CD4-positive, alpha-beta memory T cell (primary cell): ENCODE measurements at places on chromosomes 3 and 15. TPM values are rescaled to one million over a fixed set of nuclear protein-coding genes. Genes with fewer than 3 reads are reported as not detected.

DNA sequence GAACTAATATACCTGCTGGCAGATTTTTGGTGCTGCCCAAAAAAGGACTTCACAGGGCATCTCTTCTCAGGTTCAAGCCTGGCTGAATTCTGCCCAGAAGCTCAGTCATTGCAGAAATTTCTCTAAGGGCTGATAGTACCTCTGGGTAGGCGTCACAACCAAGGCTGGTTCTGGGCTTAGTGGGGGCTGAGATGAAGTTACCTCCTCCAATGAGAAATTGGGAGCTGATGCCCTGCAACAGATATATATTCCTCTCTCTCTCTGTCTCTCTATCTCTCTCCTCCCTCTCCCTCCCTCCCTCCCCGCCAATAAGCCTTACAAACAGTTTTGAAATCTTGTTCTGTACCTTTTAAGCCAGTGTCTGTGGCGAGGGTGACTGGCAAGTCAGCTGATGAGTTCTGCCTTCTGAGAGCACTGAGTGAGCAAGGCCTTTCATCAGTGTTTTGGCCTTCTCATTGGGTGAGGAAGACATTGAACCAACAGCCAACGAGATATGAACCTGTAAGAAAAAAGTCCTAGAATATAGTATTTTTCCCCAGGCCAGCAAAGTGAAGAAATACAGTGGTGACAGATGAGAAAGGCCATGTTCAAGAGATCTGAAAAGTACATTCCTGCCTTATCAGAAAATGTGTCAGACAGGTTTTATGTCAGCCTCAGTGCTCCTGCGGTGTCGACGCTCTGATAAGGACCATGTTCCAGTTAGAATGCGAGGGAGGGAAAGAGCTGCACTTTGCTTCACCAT is 45.5 kb downstream of the TMEM39A start:
- H3K27ac ChIP-seq, result no peak overlapping the region
- peaks cover 5% of the 10 kb centered on the region for H3K36me3 ChIP-seq
- DNase-seq, result no peak
- H3K4me3 ChIP-seq, result no peak overlapping the region
- no peaks in the 10 kb centered on the region for H3K4me1 ChIP-seq

DNA sequence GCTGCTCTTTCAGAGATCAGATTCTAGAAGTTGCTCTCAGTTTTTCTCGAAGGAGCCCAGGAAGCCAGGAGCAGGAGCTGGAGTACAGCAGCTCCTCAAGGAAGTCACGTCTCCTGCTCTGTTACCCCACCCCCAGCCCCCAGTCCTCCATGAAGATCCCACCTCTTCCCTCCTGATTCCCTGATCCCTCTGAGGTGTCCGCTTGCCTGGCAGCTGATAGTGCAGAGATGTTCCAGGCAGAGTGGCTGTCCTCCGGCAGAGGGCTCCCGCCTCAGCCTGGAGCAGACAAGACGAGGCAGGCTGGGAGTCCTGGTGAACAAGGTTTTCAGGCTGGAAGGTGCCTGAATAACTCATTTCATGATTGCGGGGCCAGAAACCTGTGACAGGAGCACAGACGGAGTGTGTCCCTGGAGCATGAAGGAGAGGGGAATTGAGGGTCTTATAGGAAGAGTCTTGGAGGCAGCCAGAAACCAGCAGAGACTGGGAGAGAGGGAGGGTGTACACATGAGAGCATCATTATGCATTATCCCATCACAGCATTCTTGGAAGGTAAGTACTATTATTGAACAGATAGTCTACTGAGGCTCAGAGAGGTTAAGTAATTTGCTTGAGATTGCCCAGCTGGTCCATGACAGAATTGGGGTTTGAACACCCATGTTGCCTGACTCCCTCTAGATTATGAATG is 1.2 kb downstream of the HRH1 start:
- DNase-seq, result no peak
- no peaks in the 10 kb centered on the region for H3K4me1 ChIP-seq
- H3K27me3 ChIP-seq, result peaks cover 26% of the 10 kb centered on the region
- no peaks in the 10 kb centered on the region for H3K36me3 ChIP-seq

DNA sequence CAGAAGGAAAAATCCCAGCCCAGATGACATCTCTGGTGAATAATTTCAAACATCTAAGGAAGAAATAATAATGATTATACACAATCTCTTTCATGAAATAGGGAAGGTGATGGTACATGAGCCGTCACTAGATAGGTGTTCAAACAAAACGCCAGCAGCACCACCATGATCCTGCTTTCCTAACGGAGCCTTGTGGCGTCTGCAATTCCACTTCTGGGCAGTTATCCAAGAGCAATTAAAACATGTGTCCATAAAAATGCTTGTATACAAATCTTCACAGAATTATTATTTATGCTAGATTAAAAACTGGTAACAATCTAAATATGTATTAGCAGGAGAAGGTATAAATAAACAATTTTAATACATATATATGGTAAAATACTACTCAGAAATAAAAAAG is 33.7 kb downstream of the RTP4 start:
- H3K4me1 ChIP-seq, result no peaks in the 10 kb centered on the region
- H3K4me3 ChIP-seq, result no peak overlapping the region
- no peak overlapping the region for H3K27ac ChIP-seq
- peaks cover 9% of the 10 kb centered on the region for H3K27me3 ChIP-seq

GRCh38 chr15:52421029-52421428 is 107.7 kb downstream of the MYO5A start:
- no peak for DNase-seq
- H3K27me3 ChIP-seq, result no peaks in the 10 kb centered on the region
- H3K27ac ChIP-seq, result no peak overlapping the region
- no peaks in the 10 kb centered on the region for H3K4me1 ChIP-seq
- peaks cover 4% of the 10 kb centered on the region for H3K36me3 ChIP-seq

DNA sequence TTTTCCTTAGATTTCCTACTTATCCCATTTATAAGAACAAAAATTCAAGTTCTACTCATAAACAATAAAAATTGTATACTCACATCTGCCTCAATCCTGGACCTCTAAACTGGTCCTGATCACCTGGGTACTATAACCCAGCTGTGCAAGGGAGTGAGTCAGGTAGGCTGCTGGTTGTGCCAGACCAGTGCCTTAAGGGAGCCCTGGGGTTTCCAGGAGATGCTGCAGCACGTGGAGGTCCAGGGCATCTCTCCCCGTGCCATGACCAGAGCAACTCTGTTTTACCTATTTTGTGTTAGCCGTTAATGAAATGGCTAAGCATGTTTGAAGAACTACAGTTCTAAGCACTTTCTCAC is 140.2 kb upstream of the TRIM42 start:
- H3K27ac ChIP-seq, result no peak overlapping the region
- H3K4me1 ChIP-seq, result no peaks in the 10 kb centered on the region
- no peaks in the 10 kb centered on the region for H3K27me3 ChIP-seq
- DNase-seq, result no peak

DNA sequence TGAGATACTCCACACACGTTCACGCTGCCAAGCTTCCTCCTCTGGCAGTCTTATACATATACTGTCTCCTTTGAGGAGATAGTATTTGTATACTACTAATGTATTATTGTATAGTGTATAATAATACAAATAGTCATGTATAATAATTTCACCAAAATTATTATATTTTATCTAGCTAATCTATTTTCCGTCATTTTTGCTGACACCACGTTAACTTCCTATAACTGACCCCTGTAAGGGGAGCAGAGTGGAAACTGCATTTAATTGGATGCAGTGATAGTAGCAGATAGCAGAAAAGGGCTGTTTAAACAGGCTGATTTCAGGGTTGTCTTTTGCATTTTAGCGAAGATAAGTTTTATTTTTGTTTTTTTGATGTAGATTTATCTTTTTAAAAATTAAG is 30.5 kb upstream of the TMEM42 start:
- no peak overlapping the region for H3K27ac ChIP-seq
- no peaks in the 10 kb centered on the region for H3K27me3 ChIP-seq
- no peak overlapping the region for H3K4me3 ChIP-seq
- H3K36me3 ChIP-seq, result no peaks in the 10 kb centered on the region
- DNase-seq, result no peak

CLDN18 gene
- not detected for total RNA-seq

DNA sequence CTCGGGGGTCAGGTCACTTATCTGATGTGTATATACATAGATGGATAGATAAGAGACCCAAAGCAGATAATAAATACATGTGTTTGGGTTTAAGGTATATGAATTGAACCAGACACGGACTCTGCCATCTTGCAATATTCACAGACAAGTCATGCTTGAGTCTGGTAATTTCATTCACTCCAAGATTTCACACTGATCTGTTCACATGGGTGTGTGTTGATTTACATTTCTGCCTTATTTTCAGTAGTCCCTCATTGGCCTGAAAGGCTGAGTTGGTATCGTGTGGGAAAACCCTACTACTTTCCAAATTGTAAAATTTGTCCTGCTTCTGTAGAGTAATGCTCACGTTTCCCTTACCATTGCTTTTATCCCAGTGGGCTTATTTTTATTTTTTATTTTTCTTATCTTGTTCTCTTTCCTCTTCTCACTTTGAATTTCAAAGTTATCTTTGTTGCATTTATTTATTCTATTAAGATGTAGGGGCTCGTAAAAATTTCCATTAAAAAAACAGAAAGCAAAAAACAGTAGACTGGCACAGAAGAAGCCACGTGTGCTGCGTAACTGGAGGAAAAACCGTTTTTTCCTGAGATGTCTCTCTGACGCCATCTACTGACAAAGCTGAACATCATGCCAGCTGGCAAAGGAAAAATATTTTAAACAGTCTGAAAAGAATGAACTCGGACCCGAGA is 10.8 kb upstream of the MFSD1 start:
- DNase-seq, result peak; percentile 51
- no peak overlapping the region for H3K4me3 ChIP-seq
- no peak overlapping the region for H3K27ac ChIP-seq
- no peaks in the 10 kb centered on the region for H3K27me3 ChIP-seq
- H3K4me1 ChIP-seq, result peaks cover 7% of the 10 kb centered on the region
- no peaks in the 10 kb centered on the region for H3K36me3 ChIP-seq

DNA sequence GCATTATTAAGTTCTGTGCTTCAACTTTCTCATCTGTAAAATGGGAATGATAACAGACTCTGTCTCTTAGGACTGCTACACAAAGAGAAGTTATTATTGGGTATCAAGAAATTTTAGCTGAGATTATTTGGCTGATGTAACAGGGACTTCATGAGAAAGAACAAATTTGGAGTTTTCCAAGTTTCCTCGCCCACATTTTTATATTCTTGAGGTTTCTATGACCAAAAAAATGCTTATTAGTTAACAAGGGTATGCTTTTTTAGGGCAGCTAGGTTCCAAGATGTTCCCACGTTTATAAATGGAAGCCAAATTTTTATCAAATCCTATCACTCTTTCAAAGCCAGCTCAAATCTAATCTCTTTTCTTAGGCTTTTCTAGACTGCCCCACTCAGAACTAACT is 50.6 kb upstream of the C3orf80 start:
- H3K36me3 ChIP-seq, result no peaks in the 10 kb centered on the region
- no peak overlapping the region for H3K4me3 ChIP-seq
- no peak for DNase-seq
- H3K4me1 ChIP-seq, result no peaks in the 10 kb centered on the region
- no peaks in the 10 kb centered on the region for H3K27me3 ChIP-seq
- H3K27ac ChIP-seq, result no peak overlapping the region

DNA sequence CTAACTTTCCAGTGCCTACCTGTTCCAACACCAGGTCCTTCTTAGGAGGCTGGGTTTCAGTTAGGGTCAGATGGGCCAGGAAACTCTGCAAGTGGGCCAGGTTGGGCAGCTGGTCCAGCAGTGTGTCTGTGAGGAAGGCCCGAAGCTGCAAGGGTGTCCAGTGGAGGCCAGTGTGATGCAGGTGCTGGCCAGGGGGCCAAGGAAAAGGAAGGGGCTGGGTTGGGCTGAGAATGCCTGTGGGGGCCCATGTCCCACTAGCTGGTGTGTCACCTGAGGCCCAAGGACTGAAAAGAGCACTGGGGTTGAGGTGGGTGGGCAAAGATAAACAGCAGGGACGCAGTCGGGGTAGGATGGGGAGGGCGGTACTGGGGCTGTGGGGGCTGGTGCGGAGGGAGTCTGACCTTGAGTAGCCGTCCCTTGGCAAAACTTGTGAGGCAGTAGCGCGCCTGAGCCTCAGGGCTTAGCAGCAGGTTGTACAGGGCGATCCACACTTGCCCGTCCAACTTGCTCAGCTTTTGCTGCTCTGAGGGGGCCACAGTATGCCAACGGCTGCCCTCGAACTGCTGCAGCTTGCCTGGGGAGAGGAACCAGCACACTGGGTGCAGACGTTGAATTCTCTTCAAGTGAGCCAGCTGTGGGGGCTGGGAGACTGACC is 1.5 kb upstream of the RASSF1 start:
- DNase-seq, result no peak
- H3K4me3 ChIP-seq, result no peak overlapping the region
- H3K4me1 ChIP-seq, result peaks cover 60% of the 10 kb centered on the region
- H3K36me3 ChIP-seq, result no peaks in the 10 kb centered on the region
- no peak overlapping the region for H3K27ac ChIP-seq

- peaks cover 21% of the 10 kb centered on the region for H3K27me3 ChIP-seq
- no peaks in the 10 kb centered on the region for H3K36me3 ChIP-seq
- no peak overlapping the region for H3K27ac ChIP-seq
These were observed 1.4 kb downstream of the IL17RD start for GRCh38 chr3:57163751-57164150.

DNA sequence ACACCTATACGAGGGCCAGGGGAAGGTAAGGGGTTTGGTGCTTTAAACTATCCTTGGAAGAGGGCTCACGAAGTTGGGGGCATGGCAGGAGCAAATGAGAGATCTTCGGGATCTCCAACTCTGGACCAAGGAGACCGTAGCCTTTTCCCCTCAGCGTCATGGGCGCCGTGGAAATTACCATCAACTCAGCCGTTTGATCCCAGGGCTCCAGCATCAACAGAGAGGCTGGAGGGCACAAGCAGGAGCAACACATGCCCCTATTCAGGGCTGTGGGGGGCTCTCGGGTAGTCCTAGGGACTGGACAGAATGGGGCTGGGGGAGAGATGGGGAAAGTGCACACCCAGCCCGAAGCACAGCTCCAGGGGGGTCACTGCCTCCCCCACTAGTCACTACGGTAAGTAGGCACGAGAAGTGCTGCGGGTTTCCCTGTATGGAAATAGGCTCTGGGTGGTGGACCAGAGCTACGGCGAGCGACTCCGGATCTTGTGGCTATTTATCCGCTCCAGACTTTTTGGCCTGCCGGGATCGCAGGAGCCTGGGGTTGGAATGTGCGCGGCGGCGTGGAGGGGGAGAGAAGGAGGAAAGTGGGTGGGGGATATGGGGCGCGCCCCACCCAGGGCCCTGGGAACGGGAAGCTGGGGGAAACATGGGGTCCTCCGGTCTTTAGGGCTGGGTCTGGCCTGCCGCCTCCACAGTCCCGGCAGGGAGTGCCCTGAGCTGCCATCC is 539 bp upstream of the LAMB2 start:
- no peak for DNase-seq
- no peaks in the 10 kb centered on the region for H3K27me3 ChIP-seq
- no peak overlapping the region for H3K27ac ChIP-seq
- no peaks in the 10 kb centered on the region for H3K36me3 ChIP-seq
- H3K4me3 ChIP-seq, result no peak overlapping the region

RASGRF1 gene
- total RNA-seq, result not detected

GRCh38 chr3:89685731-89686130 is 578.3 kb downstream of the EPHA3 start:
- H3K36me3 ChIP-seq, result no peaks in the 10 kb centered on the region
- H3K4me1 ChIP-seq, result no peaks in the 10 kb centered on the region

GRCh38 chr3:126085841-126086240 is 1.9 kb upstream of the SLC41A3 start:
- no peak overlapping the region for H3K27ac ChIP-seq
- no peak overlapping the region for H3K4me3 ChIP-seq
- no peaks in the 10 kb centered on the region for H3K27me3 ChIP-seq
- H3K36me3 ChIP-seq, result no peaks in the 10 kb centered on the region
- no peak for DNase-seq

- no peaks in the 10 kb centered on the region for H3K4me1 ChIP-seq
- DNase-seq, result no peak
- no peak overlapping the region for H3K4me3 ChIP-seq
- H3K36me3 ChIP-seq, result peaks cover 31% of the 10 kb centered on the region
- no peak overlapping the region for H3K27ac ChIP-seq
These were observed 32.9 kb upstream of the CSPG5 start for GRCh38 chr3:47611576-47611975.
